Natural killer cell treated with Interleukin-12 subunit alpha and Interleukin-12 subunit beta and Interleukin-15 and Interleukin-18, amount 100 ng/mL, for 72 hours (primary cell): ENCODE measurements at places on chromosomes 4 and X. TPM values are rescaled to one million over a fixed set of nuclear protein-coding genes. Genes with fewer than 3 reads are reported as not detected.

The PCDH10 gene
- not detected for total RNA-seq

The CDS1 gene
- not detected for total RNA-seq

- H3K27ac ChIP-seq = peak overlapping the region; percentile 99
- H3K4me3 ChIP-seq = peak overlapping the region; percentile 96
- peaks cover 28% of the 10 kb centered on the region for H3K4me1 ChIP-seq
- no peaks in the 10 kb centered on the region for H3K36me3 ChIP-seq
These were observed 651 bp downstream of the NXT2 start for GRCh38 chrX:109537324-109537665.

DNA sequence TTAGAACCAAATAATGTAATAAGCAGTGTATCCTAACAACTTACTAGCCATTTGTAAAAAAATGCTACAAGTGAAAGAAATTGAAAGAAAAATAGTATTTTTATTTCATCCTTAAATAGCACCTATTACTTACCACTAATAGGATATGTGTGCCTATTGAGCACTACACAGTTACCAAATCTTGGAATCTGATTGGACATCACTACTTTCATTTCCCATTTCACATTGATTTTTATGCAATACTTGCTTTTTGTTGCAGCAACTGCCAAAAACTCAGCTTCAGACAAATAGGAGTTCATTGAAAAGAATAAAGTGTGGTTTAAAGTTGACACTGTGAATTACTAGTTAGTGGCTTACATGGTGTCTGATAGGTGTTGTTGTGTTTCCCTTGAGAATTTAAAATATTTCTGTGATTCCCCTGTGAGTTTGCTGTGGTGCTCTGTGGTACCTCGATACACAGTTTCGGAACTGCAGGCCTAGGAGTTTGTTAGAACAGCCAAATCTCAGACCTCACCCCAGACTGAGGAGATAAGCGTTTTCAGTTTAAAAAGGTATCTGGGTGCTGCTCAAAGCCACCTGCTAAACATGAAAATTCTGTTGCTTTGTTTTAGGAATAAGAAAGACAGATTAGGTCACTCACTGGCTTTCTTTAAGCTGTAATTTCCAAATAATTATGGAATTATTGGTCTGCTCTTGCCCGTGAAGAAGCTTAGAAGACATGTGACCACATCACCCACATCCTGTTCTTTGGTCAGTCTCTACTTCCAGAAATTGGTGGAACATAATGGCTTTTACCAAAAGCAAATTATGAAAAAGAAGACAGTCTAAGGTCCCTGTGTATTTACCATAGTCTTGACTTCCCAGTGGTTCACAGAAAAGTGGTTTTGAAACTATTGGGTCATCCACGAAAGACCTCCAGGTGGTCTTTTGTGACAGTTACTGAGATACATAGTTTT, 97.8 kb downstream of the SYTL5 start:
- H3K27me3 ChIP-seq = no peaks in the 10 kb centered on the region
- H3K27ac ChIP-seq = peak overlapping the region; percentile 49
- no peak for DNase-seq
- peaks cover 19% of the 10 kb centered on the region for H3K4me1 ChIP-seq

DNA sequence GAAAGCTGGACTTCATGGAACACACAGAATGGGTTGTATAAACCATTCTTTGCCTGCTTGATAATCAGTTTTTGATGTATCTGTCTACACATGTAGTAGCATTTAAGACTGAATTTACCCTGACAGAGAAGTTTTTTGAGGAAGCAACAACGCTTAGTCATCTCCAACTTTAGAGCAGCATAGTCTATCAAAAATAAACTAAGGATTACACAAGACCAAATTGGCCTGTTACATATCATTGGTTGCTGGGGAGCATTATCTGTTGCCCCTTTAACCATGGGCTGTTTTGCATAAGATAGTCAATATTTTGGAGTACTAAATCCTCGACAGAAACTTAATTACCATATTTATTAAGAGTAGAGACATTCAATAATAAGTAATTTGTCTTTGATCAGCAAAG, 347.4 kb downstream of the FAM47B start:
- no peaks in the 10 kb centered on the region for H3K27me3 ChIP-seq
- DNase-seq = no peak
- H3K36me3 ChIP-seq = no peaks in the 10 kb centered on the region
- no peaks in the 10 kb centered on the region for H3K4me1 ChIP-seq
- H3K27ac ChIP-seq = no peak overlapping the region

GRCh38 chr4:140020457-140021361, 133.3 kb downstream of the MAML3 start:
- no peak overlapping the region for H3K4me3 ChIP-seq
- peaks cover 19% of the 10 kb centered on the region for H3K27me3 ChIP-seq
- no peak for DNase-seq
- H3K4me1 ChIP-seq = no peaks in the 10 kb centered on the region
- H3K27ac ChIP-seq = no peak overlapping the region
